ENCODE measurements at places on chromosomes 13 and 19.

DNA sequence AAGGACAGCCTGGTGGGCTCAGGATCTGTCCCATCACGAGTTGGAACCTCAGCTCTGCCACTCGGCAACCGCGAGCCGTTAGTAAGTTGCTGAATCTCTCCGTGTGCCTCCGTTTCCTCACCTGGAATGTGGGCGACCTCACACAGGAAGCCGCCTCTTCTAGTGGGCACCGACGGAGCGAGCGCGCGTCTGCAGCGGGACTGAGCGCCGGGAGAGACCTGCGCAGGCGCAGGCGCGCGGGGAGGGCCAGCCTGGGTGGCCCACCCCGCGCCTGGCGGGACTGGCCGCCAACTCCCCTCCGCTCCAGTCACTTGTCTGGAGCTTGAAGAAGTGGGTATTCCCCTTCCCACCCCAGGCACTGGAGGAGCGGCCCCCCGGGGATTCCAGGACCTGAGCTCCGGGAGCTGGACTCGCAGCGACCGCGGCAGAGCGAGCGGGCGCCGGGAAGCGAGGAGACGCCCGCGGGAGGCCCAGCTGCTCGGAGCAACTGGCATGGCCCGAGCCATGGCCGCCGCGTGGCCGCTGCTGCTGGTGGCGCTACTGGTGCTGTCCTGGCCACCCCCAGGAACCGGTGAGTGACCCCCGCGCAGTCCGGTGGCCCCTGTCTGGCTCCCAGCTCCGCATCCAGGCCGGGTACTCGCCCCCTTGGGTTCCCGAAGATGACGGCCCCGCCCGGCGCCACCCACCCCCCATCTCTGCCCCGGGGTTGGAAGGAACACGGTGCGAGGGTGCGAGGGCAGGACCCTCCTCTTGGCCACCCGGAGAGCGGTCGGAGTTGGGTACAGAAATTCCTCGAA is at the start of gene PVR:
TSS of gene PVR (plus strand) at position 306 of the 797 bp plus-strand sequence. CDS start at position 493, 187 bp downstream.
- peak; percentile 15 for DNase-seq

GRCh38 chr19:39139971-39140453 is 14.4 kb downstream of the PAK4 start:
- no peak for DNase-seq

DNA sequence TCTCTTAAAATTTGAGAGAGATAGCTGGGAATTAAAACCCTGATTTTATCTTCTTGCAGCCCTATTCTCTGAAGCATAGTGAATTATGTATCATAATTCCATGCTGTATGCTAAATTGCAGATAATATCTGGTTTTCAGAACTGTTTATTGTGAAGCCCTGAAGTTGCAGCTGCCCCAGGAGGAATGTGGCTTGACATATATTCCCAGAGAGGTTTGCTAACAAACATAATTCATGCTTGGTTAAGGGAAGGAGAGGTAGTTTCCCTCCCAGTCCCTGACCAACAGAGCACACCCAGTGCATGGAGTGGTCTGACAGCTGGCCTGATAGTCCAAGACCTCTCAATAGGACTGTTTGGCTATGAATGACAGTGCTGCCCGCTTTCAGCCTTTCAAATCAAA is 500.6 kb upstream of the MIR17HG start:
- no peak for DNase-seq

DNA sequence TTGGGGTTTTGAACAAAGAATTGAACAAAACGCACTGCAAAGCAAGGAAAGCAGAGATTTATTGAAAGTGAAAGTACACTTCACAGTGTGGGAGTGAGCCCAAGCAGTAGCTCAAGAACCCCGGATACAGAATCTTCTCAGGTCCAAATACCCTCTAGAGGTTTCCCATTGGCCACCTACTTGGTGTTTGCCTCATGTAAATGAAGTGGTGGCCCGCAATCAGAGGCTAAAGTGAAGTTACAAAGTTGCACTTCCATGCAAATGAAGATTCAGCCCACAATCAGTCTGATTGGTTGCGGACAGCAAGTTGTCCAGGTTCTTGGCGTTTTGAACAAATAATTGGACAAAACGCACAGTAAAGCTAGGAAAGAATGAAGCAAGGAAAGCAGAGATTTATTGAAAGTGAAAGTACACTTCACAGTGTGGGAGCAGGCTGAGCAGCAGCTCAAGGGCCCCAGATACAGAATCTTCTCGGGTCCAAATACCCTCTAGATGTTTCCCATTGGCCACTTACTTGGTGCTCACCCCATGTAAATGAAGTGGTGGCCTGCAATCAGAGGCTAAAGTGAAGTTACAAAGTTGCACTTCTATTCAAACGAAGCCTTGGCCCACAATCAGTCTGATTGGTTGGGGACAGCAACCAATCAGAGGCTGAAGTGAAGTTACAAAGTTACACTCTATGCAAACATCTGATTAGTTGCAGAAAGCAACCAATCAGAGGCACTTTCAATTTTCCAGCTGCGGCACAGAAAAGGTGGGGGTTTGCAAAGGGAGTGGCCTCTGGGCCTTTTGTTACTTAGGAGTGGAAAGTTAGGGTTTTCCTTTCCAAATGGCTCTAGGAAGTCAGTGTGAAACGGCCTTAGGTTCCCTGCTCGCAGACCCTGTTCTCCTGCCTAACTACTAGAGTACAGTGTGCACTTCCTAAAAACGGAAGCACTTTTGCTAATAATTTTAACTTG is 4.8 kb upstream of the TM9SF2 start:
- peak; percentile 61 for DNase-seq

DNA sequence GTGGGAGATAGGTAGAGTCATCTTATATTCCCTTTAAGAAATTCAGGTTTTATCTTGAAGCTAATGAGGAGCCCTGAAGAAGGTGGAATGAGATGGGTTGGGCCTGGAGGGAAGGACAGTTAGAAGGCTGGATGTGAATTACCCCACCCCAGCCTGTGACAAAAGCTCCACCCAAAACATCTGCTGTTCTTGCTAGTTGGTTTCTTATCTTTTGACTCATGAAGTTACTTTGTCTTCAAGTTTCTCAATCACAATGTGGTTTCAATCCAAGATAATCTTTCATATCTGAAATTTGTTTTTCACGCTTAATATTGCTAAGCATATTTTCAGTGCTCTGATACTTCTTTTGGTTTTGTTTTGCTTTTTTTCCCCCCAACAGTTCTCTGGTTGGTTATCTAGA is 38.3 kb upstream of the HMGB1 start:
- DNase-seq, result no peak

DNA sequence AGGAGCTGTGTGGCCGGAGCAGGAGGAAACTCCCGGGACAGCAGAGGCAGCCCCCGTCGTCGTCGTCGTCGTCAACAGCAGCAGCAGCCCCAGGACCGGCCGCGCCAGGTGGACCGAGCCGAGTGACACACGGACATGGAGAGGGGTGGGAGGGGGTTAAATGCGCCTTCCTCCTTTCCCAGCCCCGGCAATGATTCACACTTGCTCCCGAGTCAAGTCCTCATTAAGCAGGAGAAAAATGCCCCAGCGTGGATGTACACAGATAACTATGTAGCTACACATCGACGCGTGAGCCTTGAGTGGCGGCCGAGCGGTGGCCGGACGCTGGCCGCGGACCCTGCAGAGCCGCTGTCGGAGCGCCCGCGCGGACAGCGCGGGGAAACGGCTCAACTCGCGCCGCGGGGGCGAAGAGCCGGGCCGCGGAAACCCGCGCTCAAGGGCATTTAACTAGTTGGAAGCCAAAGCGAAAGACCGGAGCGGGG is 645 bp downstream of the UBL3 start:
- DNase-seq, result no peak

DNA sequence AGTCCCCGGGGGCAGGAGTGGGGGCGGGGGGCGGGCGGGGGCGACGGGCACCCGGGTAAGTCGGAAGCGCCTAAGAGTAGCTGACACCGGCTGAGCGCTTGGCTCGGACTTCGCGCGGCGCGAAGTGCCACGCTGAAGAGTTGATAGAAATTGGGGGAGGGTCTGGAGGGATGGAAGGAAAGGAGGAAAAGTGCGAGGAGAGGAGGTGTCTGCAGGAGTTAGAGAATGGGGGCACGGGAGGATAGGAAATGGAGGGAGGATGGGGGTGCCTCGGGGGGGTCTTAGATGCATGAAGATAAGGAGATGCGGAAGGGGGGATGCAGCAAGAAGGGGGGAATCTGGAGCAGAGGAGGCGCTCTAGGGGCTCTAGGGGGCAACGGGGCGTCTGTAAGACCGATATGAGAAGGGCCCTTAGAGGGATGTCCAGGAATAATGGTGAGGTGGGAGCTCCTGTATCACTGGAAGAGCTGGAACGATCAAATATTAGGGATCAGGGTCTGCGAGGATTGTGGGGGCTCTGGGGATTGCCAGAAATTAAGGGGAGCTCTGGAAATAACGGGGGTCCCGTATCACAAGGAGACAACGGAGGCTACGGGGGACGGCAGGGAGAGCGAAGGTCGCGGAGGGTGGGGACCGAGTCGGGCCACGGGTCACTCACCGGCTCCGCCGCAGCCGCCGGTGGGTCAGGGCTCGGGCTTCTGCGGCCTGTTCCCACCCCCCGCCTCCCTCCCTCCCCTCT is at the start of gene MYPOP:
TSS of gene MYPOP (minus strand) at position 702 of the 739 bp plus-strand sequence. CDS start 840 bp downstream, outside the sequence.
- no peak for DNase-seq

DNA sequence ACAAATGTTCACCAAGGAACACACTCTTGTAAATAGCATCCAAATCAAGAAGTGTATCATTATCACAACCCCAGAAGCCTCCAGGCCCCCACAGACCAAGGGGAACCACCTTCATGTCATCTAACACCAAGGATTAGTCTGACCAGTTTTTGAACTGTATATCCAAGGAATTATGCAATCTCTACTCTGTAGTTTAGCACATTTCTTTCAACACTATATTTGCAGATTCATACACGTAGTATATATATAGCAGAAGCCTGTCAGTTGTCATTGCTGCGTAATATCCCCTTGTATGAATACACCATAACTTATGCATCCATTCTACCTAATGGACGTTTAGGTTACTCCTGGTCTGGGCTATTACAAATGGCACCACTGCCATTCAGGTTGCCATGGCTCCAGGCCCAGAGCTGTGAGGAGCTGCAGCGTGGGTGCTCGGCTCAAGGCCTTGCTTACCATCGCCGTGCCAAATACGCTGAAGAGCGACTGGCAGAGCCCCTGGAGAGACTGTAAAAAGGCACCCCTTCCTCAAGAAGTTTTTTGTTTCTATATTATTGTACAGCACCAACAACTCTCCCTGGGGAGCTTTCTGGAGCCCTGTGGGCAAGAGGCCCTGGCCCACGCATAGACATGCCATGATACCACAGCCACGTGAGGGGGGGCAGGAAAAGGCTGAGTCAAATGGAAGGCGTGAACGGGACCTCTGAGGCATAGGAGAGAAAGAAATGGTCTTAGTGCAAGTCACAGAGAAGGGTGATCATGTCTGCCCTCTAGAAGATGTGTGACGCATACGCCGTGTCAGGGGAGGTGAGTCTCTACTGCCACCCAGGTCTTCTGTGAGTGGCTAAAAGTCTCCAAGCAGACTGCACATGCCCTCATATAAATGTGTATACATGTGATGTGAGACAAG is 10.8 kb downstream of the LATS2 start:
- DNase-seq, result no peak

DNA sequence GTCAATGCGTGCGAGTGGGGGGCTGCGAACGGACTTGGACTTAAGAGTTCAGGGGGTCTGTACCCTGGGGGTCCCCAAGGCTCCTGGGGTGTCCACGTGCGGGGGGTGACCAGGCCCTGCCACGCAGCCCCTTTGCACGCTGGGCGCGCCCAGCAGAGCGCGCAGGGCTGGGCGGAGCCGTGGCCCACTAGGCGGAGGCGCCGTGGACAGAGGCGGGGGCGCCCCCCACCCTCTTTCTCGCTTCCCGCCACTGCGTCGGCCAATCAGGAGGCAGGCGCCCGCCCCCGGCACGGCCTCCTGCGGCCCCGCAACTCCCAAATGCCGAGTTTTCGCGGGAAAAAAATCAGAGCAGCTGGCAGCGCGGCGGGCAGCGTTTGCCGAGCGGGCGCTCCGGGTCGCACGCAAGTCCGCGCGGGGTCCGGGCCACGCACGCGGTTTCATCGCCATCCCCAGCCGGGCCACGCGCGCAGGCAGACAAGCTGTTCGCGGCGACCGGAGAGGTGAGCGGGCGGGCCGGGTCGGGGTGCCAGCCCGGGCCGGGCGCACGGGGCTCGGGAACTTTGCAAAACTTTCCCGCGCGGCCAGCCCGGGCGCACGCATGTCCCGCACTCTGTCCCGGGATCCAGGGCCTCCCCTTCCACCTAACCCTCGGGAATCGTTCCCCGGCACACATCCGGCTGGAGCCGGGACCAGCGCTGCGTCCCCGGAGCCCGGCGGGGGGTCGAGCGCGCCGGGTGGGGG is at the start of gene UHRF1:
TSS of gene UHRF1 (plus strand) at position 346 of the 741 bp plus-strand sequence. CDS start 1,385 bp downstream, outside the sequence.
- DNase-seq, result peak; percentile 78

GRCh38 chr19:42148266-42148665 is 16.0 kb upstream of the POU2F2 start:
- DNase-seq, result no peak

DNA sequence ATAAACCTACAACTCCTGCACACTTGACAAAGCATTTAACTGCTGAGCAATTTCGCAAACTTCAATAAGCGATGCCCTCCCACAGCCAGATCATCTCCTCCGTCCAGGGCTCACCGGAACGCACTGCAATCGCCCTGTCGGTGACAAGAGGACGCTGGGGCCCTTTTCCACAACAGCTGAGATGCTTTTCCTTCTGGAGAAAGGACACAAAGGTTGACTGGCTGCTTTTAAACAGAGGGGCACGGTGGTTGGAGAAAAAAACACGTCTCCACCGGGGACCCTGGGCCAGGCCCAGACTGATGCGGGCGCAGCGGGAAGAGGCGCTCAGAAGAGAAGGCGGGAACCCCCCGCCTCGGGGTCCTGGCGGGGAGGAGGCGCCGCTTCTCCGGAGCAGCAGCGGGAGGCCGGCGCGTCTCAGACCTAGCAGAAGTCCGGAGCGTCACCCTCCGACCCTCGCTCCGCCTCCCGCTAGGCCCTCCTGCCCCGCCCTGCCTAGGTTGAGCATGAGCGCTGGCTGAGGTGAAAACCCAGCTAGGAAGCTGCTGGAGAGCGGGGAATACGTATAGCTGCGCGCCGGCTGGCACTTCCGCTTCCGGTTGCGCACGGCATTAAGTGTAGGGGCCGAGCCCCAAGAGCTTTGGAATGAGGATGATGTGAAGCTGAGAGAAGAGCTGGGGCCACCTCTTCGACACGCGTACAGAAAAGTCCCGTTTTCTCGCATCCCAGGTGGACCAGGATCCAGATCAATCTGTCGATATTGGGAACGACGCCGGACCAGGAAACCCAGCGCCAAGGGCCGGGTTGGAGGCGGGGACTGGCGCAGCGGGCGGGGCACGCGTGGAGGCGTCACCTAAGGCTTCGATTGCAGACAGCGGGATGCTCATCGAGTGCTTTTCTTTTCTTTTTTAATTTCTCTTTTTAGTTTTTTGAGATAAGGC is at the start of gene ZNF846:
TSS of gene ZNF846 (minus strand) at position 564 of the 938 bp plus-strand sequence. CDS start 3,788 bp downstream, outside the sequence.
- peak; percentile 88 for DNase-seq

- no peak for DNase-seq
Measured at GRCh38 chr13:71632206-71632605, 234.8 kb downstream of the DACH1 start.

All from stimulated activated CD4-positive, alpha-beta T cell treated with anti-CD3 and anti-CD28 coated beads, Interleukin-15, amount 100 ng/mL, for 48 hours (primary cell).